Cardiac muscle cell (in vitro differentiated cells and primary cell): ENCODE measurements at places on chromosomes 5 and 9. TPM values are rescaled to one million over a fixed set of nuclear protein-coding genes. Genes with fewer than 3 reads are reported as not detected.

Gene PLEKHG4B
- total RNA-seq, result 15.0 and 20.1 TPM in 2 replicates

Gene FGF10
- 34.5 and 60.0 TPM in 2 replicates for total RNA-seq

Gene PCDHB15
- total RNA-seq, result 21.3 and 32.4 TPM in 2 replicates

Gene HRH2
- total RNA-seq, result 15.6 and 23.3 TPM in 2 replicates
